ENCODE measurements at places on chromosomes 11 and 22. TPM values are rescaled to one million over a fixed set of nuclear protein-coding genes. Genes with fewer than 3 reads are reported as not detected.

- no peak for DNase-seq
Observed at GRCh38 chr22:48960576-48960975, 867.1 kb downstream of the BRD1 start.

- DNase-seq: no peak
Observed at GRCh38 chr22:43338766-43339345, 4.3 kb downstream of the SCUBE1 start.

- no peak for DNase-seq
Observed at GRCh38 chr22:27719535-27720227, 81.9 kb downstream of the MN1 start.

DNA sequence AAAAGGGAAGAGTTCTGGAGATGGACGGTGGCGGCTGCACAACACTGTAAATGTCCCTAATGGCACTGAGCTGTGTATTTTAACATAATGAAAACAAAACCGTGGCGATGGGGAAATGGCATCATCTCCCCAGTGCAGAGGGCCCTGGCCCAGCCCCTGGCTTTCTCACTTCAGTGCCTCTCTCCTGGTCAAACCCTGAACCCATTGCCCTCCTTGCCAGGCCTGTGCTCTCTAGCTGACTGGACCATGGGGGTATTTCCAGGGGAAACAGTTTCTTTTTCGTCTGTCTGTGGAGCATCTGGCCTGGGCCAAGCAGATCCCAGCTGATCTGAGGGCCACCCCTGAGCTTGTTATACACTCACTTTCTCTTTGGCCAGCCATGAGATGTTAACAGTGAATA lies 17.4 kb upstream of the NAP1L4 start:
- no peak for DNase-seq

GRCh38 chr11:3795131-3796001 lies 2.0 kb downstream of the NUP98 start:
- DNase-seq: no peak

- DNase-seq: no peak
Observed at GRCh38 chr11:115360186-115360824, 143.9 kb downstream of the CADM1 start.

LYVE1 gene
- total RNA-seq: not detected

ZBED4 gene
- 30.7 TPM for total RNA-seq

SLC35F2 gene
- total RNA-seq: 15.0 TPM
